ENCODE measurements at places on chromosomes 1 and 21.

- no peak for DNase-seq
- H3K4me1 ChIP-seq, result no peaks in the 10 kb centered on the region
- no peak overlapping the region for H3K27ac ChIP-seq
Observed at GRCh38 chr1:66678146-66678545, 74.1 kb upstream of the DYNLT5 start.

GRCh38 chr1:182255494-182255893 lies 136.1 kb downstream of the GLUL start:
- H3K4me3 ChIP-seq, result no peak overlapping the region
- H3K36me3 ChIP-seq, result peaks cover 3% of the 10 kb centered on the region
- H3K27ac ChIP-seq, result no peak overlapping the region
- H3K27me3 ChIP-seq, result no peaks in the 10 kb centered on the region
- no peak for DNase-seq
- H3K4me1 ChIP-seq, result peaks cover 18% of the 10 kb centered on the region

GRCh38 chr21:17454315-17455027 lies 58.4 kb upstream of the CXADR start:
- peak; percentile 33 for DNase-seq
- H3K27me3 ChIP-seq, result peaks cover 7% of the 10 kb centered on the region

DNA sequence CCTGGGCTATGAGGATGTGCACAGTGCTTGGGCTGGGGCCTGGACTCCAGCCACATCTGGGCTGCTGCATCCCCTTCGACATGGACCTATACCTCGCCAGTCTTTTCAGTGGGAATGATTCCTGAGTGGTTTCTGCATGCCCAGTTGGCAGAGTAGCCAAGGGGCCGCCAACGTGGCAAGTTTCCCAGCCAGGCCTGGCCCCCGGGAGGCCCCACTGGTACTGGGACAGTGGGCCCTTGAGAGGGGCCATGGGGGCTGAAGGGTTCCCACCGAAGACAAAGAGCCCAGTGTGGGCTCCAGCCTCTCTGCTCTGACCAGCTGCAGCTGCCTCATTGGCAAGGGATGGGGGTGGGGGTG lies 15.4 kb downstream of the RAP1GAP start:
- peaks cover 31% of the 10 kb centered on the region for H3K27me3 ChIP-seq
- no peak overlapping the region for H3K4me3 ChIP-seq
- no peak for DNase-seq
- peaks cover 15% of the 10 kb centered on the region for H3K4me1 ChIP-seq

DNA sequence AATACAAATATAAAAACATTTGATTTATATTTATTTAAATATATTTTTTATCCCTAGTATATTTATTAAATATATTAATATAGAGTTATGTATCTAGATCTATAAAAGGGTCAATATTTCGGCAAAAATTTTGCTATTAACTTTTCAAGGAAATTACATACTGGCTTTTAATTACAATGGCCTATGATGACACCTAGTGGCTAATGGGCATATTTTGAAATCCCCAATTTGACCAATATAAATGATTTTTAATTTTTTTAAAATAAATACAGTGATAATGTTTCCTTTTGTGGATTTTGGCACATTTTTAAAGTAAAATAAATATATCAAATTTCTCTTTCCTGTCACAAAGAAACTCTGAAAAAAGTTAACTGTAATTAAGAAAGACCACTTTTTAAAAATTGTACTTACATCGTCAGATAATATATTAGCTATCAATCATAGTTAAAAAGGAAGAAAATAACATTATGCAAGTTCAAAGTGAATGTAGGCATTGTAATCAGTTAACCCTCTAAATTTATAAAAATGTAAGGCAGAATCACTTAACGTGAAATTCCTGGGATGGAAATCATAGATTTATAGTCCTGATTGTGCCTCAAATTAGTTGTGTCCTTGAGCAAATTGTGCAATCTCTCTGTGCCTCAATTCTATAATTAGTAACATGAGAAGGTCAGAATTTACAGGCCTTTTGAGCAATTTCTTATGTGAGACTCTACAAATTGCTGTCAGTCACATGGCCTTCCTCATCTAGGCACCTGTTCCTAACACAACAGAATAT lies 25.6 kb upstream of the RGS13 start:
- peaks cover 15% of the 10 kb centered on the region for H3K4me1 ChIP-seq
- H3K27me3 ChIP-seq, result peaks cover 1% of the 10 kb centered on the region
- no peak overlapping the region for H3K27ac ChIP-seq
- DNase-seq, result no peak
